CD8-positive, alpha-beta memory T cell (primary cell): ENCODE measurements at places on chromosomes 1 and 21. TPM values are rescaled to one million over a fixed set of nuclear protein-coding genes. Genes with fewer than 3 reads are reported as not detected.

GRCh38 chr1:101733340-101733739 lies 263.4 kb downstream of the OLFM3 start:
- no peak overlapping the region for H3K4me3 ChIP-seq
- H3K27me3 ChIP-seq, result no peaks in the 10 kb centered on the region
- no peaks in the 10 kb centered on the region for H3K36me3 ChIP-seq
- H3K4me1 ChIP-seq, result no peaks in the 10 kb centered on the region

GRCh38 chr1:16198444-16199156 lies 13.9 kb downstream of the ARHGEF19 start:
- no peaks in the 10 kb centered on the region for H3K27me3 ChIP-seq
- H3K4me3 ChIP-seq, result no peak overlapping the region
- peaks cover 2% of the 10 kb centered on the region for H3K36me3 ChIP-seq
- H3K4me1 ChIP-seq, result no peaks in the 10 kb centered on the region

GRCh38 chr1:76105372-76105771 lies 30.8 kb downstream of the ST6GALNAC3 start:
- H3K4me3 ChIP-seq, result no peak overlapping the region
- no peaks in the 10 kb centered on the region for H3K4me1 ChIP-seq

CACNA1S gene
- total RNA-seq, result not detected

DNA sequence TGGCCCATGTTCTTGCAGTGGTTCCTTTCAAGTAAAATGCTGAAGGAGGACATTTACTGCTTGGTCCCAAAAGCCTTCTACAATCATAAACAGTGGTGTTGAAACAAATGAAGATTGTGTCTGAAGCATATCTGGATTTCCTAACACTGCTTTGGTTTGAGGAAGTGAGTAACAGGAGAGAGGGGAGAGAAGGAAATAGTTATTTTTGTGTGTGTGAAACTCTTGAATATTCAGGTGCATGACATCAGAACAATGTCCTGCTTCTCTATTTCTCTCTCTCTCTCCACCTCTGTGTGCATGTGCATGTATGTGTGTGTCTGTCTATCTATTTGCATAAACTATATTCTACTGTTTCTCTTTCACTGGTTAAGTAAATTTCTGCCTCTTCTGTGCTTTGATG lies 61.4 kb upstream of the TNFSF18 start:
- no peaks in the 10 kb centered on the region for H3K4me1 ChIP-seq
- DNase-seq, result no peak
- H3K27ac ChIP-seq, result no peak overlapping the region
- no peaks in the 10 kb centered on the region for H3K27me3 ChIP-seq
- H3K4me3 ChIP-seq, result no peak overlapping the region

DNA sequence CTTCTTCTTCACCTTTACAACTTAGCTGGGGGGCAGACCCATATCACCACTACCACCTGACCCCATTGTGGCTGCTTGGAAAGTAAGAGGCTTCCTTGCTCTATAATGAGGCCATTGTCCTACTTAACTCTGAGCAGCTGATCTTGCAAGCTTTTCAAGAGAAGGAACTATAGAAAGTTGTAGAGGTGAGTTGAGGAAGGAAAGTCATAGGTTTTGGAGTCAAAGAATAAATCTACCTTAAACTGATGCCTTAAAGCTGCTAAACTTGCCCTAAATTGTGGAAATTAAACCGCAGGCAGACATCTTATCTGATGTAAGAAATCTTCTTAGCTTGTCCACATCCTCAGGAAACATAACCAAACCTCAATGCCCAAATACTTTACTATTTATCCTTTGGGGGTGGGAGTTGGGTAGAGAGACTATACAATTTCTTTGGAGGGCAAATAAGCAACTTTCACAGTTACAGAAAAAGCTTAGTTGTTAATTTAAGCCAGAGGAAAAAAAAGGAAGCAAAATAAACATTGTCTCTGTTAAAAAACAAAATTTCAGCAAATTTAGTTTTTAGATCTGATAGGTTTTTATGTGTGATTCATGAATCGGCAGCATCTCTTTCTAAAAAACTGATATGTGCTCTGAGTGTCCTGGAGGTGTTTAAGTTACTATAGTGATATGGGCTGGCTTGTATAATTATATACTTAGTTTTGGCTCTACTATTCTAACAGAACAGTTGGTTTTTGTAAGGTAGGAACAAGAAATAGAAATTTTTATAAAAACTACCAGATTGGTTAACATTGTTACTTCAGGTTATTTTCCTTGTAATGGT lies 4.7 kb downstream of the IL23R start:
- H3K27me3 ChIP-seq, result no peaks in the 10 kb centered on the region
- H3K4me3 ChIP-seq, result peak overlapping the region; percentile 22
- H3K27ac ChIP-seq, result peak overlapping the region; percentile 3
- H3K4me1 ChIP-seq, result peaks cover 34% of the 10 kb centered on the region

TNFSF18 gene
- total RNA-seq, result not detected
